ENCODE measurements at places on chromosomes 3 and 15. TPM values are rescaled to one million over a fixed set of nuclear protein-coding genes. Genes with fewer than 3 reads are reported as not detected.

GRCh38 chr3:99537416-99537815, 101.0 kb upstream of the COL8A1 start:
- DNase-seq, result no peak

- DNase-seq, result no peak
Observed at GRCh38 chr3:40617084-40617483, 92.3 kb downstream of the ZNF621 start.

SEMA6D gene
- total RNA-seq, result not detected

TBC1D5 gene
- total RNA-seq, result 40.0 TPM

- no peak for DNase-seq
Observed at GRCh38 chr3:117548600-117548999, 839.0 kb downstream of the TUSC7 start.

DNA sequence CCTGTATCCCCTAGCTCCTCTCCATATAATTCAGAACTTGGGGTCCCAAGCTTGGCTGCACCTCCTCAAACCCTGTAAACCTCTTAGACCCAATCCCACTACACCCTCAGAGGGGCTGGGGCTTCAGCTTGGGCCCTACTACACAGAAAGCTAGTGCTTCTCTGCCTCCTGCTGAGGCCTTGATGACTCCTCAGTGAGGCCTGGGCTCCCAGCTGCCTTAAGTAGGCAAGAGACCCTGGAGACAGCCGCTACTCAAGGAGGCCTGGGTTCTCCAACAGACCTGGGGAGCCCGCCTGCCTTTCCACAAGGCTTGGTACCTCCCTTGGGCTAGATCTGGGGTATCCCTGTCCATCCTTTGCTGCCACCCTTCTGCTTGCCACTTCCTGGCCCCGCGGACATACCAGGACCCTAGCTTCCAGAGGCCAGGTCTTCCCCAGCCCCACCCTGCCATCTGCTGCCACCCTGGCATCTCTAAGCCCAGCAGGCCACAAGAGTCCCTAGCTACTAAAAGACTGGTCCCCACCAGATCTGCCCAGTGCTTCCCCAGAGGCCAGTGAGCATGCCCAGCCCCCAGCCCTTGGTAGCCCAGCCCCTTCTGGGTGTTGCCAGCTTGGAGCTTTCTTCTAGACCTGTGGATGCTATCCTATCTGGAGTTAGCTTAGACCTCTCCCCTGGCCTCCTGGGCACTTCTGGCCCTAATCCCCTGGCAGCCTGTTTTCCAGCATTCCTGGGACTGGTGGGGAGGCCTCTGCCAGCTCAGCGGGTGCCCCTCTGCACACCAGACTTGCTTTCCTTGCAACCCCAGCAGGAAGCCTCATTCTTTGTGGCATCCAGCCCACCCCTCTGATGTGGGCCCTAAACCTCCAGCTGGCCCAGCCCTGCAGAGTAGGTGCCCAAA, 13.7 kb downstream of the C15orf39 start:
- no peak for DNase-seq

NDN gene
- total RNA-seq, result 1.2 TPM

DNA sequence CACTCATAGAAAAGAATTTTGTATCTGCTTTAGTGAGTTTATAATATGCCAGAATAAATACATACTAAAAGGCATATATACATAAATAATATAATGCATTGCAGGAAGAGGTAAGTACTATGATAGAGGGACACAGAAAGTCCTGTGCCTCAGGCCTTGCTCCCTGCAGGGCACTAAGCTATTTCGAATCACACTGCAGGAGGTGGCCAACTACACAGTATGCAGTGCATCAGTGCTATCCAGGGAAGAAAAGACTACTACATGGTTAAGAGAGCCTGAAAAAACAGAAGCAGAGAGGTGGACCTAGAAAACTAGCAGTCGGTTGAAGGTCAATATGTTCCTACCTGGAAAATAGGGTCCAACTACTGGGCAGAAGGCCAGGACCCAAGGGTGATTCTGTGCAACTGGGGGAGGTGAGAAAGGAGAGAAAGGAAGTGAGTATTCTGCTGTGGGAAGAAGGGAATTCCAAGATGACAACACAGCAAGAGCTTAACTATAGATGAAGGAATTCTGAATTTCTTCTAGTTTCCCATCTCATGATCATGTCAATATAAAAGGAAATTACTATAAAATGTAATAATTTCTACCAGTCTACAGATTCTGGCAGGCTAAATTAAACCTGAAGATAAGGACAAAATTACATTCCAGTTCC, 218.0 kb downstream of the ZBTB20 start:
- DNase-seq, result no peak

- no peak for DNase-seq
Observed at GRCh38 chr3:86793786-86794185, 197.2 kb downstream of the VGLL3 start.

CSTA gene
- total RNA-seq, result not detected

GPR27 gene
- total RNA-seq, result 2.3 TPM

DNA sequence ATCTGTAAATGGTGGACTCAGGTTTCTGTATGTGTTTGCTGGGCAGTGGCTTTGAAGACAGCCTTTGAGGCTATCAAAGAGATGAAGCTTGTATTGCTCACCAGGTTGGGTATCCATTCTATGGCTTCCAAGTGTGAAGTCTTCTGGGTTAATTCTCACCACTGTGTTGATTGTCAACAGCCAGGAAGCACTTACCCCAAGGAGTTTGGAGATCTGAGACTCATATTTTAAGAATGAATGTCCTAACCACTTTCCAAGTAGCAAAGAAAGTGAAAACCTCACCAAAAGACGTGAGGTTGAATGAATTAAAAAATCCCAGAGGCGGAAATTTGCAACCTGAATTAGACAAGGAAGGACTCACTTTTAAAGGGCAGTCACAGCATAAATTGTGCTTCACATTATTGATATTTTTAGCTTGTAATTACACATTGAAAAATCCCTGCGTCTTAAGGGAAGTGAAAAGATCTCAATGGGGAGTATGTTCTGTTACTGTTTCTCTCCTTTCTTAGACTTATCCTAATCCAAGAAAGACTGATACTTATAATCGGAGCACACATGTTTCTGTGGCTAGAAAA, 304.0 kb upstream of the TPRG1 start:
- no peak for DNase-seq

GRCh38 chr15:100042558-100042957, 299.2 kb downstream of the ADAMTS17 start:
- DNase-seq, result no peak

STAB1 gene
- total RNA-seq, result 9.7 TPM
